ENCODE measurements at places on chromosomes 4 and X. TPM values are rescaled to one million over a fixed set of nuclear protein-coding genes. Genes with fewer than 3 reads are reported as not detected.

DNA sequence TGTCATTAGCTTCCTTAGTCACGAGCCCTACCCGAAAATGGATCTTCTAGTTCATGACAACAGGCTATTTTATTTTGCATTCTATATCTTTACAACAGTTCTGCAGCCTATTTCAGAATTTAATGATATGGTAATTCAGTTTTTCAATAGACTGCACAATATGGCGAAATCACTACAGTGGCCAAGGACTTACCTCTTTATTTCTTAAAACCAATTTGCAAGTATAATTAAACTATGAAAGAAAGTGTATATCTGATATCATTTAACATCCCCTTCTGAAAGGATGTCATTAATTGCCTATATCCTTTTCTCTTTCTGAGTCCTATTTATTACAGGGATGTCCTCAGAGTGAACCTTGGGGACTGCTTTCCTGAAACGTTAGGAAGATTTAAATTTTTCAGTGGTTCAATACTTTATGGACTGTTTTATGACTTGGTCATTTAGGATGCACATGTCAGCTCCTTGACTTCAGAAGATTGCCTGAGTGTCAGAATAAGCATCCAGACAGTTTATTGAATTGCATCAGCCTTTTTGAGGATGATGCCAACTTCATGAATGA is 190.8 kb upstream of the GEMIN8 start:
- no peak for DNase-seq

GRCh38 chrX:10781847-10782530 is 161.6 kb upstream of the MID1 start:
- DNase-seq, result no peak

The SHROOM2 gene
- 0.60 TPM for total RNA-seq

The MMAA gene
- total RNA-seq, result 8.5 TPM
